Right ventricle myocardium superior (tissue), 1 donor: ENCODE measurements at places on chromosomes 2 and 18. TPM values are rescaled to one million over a fixed set of nuclear protein-coding genes. Genes with fewer than 3 reads are reported as not detected.

DNA sequence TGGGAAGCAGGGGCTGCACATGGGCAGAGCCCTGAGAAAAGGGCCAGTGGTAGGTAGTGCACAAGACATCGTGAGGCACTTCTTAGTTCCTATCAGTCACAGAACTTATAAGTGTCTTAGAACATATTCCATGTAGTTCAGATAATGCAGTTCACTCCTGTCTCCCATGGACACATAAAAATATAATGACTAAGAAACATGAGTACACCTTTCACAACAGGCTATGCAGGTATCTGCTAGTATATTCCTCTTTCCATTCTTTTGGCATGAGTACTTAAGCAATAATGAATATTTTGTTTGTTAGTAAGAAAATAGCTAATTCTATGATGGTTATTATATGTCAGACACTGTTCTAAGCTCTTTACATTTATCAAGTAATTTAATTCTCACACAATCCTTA lies 808.4 kb downstream of the BCL11A start:
- DNase-seq, result no peak

GRCh38 chr18:12072996-12073395 lies 20.6 kb upstream of the ANKRD62 start:
- DNase-seq, result no peak

Gene ZSWIM2
- total RNA-seq, result not detected

- no peak for DNase-seq
Measured at GRCh38 chr2:173676647-173677046, 288.5 kb downstream of the SP3 start.

Gene HOXD9
- total RNA-seq, result not detected

Gene PDE1A
- 11.4 TPM for total RNA-seq

Gene OTOF
- total RNA-seq, result not detected

DNA sequence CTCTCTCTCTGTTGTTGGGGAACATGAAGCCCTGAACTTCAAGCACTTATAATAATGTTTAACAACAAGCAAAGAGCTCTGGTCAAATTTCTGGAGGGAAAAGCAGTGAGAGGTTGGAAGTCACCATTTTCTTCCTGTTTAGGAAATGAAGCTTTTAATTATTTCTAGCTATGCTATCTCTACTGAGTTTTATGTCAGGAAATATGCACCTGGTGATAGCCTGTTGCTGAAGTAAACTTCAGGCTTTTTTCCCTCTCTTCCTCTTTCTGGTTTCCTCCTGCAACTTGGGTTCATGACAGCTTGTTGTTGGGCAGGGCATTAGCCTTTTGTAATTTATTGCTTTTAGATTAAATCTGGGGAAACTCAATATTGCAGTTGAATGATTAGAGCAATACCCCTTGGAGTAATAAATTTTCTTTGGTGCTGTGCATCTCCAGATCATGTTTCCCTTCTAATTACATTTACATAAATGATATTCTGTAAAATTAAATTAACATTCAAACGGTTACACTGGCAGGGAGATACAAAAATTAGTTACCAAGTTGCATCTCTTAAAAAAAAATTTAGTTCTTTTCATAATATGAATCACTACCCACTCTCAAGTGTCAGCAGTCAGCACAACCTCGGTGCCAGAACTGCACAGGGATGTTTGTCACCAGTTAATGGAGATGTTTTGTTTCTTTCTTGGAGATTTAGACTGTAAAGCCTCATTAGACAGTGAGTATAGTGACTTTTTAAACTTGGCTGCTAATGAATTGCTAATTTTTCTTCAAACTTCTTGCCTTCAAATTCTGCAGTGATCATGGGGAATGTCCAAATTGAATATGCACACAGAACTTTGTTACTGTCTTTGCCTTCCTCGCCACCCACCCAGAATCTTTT lies 466.6 kb upstream of the ETAA1 start:
- DNase-seq, result no peak

DNA sequence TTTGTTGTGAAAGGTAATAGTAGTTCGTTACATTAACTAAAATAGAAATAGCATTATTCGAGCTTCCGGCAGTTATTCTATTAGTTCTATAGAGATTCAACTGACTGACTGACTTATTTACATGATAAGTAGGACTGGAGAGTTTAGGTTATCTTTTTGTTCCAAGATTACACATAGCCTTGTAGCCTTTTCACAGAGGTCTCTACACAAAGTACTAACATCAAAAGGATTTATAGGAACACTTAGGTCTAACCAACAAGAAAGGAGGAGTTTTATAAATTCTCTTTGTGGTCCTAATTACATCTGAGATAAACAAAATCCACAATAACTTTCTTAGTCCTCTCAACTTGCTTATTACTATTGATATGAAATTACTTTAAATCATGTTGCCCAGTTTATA lies 62.8 kb downstream of the SOS1 start:
- no peak for DNase-seq

Gene OXER1
- 0.40 TPM for total RNA-seq

DNA sequence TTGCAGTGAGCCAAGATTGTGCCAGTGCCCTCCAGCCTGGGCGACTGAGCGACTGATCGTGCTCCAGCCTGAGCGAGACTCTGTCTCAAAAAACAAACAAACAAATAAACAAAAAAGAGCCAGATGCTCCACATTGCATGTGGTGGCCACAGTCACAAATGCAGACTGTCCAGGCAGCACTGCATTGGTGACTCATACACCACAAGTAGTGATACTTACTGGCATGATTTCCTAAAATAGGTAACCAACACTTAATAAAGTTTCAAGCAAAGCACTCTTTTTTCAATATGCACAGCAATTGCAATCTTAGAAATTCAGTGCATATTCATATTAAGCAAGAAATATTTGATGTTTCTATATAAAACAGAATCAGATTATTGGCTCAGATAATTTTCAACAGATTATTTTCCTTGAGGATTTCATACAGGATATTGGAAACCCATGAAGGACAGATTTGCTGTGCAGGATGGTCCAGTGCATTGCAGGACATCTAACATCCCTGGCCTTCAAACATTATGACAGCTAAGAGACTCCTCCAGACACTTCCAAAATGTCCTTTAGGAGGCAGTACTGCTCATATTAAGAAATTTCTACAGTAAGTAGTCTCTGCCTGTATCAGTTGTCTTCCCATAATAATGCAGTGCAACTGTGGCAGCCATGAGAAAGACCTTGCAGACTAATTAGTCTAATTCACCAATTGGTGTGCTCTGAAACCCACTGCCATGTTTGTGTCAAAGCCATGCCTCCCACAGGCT lies 10.5 kb upstream of the SLC1A4 start:
- no peak for DNase-seq
